Activated CD8-positive, alpha-beta T cell treated with anti-CD3 and anti-CD28 coated beads, Interleukin-2, amount 10 ng/mL, durations not matched to agents 7 days and 5 days (primary cell): ENCODE measurements at places on chromosomes 12 and 14. TPM values are rescaled to one million over a fixed set of nuclear protein-coding genes. Genes with fewer than 3 reads are reported as not detected.

DNA sequence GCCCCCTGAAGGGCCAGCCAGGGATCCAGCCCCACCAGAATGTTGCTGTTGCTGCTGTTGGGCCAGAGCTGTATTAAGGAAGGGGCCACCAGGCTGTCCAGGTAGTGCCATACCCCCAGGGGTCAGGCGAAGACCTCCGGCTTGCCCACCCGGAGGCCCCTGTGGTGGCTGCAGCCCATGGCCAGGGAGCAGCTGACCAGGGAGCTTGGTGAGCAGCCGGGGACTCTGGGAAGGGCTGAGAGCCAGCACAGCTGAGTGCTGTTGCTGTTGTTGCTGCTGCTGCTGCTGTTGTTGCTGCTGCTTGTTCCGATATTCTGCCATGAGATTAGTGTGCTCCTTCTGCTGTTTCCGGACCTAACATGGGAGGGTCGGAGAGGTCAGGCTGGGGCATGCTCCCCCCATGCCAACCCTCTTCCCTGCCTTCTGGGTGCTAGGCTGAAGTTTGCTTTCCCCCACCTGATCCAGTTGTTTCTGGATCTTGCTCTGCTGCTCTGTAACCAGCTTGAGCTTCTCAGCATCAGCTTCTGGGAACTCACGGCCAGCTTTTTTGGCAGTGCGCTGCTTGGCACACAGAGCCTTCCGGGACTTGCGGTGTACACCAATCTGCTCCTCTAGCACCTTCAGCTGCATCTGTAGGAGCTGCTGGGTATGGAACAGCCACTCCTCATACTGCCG is 15.2 kb upstream of the PRKAG1 start:
- DNase-seq: no peak

DNA sequence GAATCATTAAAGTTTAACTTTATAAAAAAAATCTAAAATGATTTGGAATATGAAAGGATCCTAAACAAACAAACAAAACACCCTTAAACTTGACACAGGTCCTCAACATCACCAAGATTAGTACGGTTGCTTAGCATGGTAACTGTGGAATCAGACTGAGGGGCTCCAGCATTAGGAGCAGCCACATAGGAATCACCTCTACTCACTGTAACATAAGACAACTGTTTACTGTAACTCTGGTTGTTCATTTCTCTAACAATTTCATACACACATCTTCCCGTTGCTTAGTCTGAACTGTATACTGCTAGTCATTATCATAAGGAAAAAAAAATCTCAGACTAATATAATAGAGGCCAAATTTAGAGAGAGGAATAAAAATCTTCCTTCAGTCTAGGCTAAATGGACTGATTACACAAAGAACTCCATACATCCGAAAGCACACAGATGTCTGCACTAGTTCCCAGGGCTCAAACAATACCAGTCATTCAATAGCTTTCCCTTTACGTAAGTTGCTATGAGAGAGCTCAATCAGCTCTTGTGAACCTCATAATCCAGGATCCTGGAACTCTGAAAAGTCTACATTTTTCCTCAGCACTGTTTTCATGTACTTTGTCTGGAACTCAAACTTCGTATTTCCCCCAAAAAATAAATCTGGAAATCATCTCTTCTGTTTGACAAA is 26.0 kb downstream of the LRP6 start:
- no peak for DNase-seq

TAMALIN gene
- 12.5 TPM for total RNA-seq

CSAD gene
- 15.7 TPM for total RNA-seq

DNA sequence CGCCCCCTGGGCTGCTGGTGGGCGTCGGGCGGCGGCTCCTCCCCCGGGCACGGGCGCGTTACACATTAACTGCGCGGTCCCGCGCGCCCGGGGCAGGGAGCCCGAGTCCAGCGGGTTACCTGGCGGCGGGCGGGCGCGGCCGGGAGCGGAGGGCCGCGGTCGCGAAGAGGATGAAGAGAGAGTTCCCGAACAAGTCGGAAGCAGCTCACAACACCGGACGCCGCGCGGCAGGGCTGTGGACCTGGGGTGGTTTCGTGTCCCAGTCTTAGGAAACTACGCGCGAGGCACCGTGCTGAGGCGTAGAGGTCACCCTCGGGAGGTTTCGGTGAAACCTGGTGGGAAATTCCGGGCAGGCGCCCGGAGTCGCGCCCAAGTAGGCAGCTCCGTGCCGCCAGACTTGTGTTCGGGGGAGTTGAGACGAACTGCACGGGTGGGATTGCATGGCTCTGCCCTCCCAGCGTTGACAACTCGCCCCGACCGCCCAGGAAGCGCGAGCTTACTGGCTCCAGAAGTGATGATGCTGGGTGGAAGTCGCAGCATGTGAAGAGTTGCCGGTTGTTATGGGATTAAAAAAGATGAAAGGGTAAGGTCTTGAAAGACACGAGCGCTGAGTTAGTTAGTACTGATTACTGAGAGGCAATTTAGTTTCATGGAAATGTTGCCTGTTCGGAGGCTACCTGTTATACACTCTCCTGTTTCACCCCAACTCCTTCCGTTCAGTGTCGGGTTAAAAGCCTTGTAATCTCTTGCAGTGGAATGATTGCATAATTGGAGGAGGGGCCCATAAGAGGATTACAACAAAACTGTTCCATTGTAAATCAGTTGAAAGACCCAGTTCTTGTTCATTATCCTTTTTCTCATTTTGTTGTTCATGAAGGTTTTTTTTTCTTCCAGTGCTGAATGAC is 879 bp downstream of the RAB3IP start:
- DNase-seq: peak; percentile 74

DNA sequence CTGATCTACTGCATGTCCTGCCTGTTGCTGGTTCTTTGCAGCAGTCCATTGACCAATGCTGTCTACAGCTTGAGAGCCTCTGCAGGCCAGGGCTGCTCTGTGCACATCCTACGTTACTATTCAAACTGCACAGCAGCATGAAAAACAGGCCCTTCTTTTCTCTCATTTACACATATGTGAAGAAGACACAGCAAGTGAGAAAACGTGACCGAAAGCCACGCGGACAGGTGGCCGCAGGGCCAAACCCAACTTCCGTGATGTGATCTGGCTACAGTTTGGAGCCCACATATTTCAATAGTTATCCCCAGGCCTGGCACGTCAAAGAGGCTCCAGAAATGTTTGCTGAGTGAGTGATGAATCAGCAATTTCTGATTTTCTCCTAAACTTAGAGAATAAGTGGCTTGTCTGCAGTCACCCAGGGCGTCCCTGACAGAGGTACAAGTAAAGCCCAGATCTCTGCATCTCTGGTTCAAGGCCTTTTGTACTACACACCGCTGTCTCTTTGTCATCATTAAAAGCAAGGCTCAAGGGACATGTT is 17.9 kb upstream of the TCL1B start:
- no peak for DNase-seq

DNA sequence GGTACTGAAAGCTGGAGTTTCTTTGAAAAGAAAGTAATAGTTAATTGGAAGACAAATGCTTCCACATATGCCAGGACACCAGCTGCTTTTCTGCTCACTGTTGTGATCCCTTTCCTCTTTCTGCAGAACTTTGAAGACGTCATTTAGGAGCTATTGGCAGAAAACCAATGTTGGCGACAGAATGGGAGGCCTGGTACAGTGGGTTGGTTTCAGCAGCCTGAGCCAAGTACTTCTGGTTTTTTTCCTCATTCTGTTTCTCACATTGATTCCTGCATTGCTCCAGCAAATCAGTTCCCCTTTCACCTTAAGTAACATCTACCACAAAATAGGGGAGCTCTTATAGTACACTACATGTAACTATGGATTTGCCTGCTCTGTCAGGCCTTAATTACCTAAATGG is 96.9 kb downstream of the FIGNL2 start:
- no peak for DNase-seq

- DNase-seq: no peak
Measured at GRCh38 chr14:101834397-101834796, 72.9 kb downstream of the PPP2R5C start.

RNASE3 gene
- total RNA-seq: not detected

PSMA6 gene
- 269 TPM for total RNA-seq

GRCh38 chr12:102010265-102010994 is 51.4 kb downstream of the WASHC3 start:
- no peak for DNase-seq

DNA sequence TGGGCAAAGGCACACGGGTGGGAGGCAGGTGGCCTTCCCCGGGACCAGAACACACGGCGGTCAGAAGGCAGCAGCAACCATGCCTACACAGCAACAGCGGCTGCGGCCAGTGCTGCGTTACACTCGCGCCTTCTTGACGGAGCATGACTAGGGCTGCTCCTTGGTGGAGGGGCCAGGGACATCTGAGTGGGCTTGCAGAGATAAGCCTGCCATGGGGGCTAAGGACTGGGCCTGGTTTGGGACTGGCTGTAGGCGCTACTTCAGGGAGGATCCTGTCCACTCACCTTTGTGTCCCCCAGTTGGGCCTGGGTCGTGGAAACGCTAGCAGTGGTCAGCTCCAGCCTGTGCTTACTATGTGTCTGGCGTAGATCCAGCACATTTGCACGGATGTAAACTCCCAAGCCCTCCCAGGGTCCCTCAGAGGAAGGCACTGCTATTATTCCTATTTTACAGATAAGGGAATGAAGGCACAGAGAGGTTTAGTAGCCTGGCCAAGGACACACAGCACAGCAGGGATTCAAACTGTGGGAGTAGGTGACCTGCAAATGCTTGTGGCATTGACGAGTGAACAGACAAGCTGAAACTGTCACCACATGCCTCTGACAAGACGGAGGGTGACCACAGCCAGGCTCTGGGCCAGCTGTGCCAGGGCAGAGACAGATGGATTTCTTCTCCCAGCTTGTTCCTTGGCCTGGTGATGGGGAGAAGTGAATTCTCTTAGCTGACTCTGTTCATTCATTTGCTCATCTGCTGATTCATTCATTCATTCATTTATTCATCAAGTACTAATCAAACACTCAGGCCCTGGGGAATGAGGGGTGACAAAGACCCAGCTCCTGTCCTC is 31.9 kb upstream of the DLK1 start:
- no peak for DNase-seq

HOXC5 gene
- not detected for total RNA-seq

LGALS3 gene
- total RNA-seq: 31.5 TPM

- peak; percentile 33 for DNase-seq
Measured at GRCh38 chr14:91009501-91010152, 50.8 kb downstream of the RPS6KA5 start.

GRCh38 chr12:34400411-34400881 is 378.1 kb downstream of the ALG10 start:
- DNase-seq: no peak

- no peak for DNase-seq
Measured at GRCh38 chr12:25458047-25458552, 95.0 kb downstream of the LMNTD1 start.

DNA sequence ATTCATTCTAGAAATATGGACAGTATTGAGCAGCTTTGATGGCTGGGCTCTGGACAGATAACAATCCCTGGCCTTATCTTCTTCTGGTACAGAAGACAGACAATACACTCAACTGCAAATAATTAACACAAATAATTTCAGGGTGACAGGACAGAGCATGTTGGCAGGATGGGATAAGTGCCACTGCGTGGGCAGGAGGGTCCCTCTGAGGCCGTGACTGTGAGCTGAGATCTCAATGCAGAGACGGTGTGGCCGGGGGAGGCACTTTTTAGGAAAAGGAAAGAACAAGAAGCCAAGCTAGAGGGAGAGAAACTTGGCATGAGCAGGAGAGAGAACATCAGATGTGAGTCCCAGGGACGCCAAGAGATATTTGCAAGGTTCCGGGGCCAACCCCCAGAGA is 8.1 kb downstream of the SYNE3 start:
- DNase-seq: no peak

OASL gene
- total RNA-seq: 33.5 TPM

GRCh38 chr14:74596741-74597450 is 15.1 kb downstream of the LTBP2 start:
- no peak for DNase-seq

- DNase-seq: no peak
Measured at GRCh38 chr14:68364792-68365192, 428.1 kb downstream of the ZFP36L1 start.

CCDC196 gene
- not detected for total RNA-seq

DNA sequence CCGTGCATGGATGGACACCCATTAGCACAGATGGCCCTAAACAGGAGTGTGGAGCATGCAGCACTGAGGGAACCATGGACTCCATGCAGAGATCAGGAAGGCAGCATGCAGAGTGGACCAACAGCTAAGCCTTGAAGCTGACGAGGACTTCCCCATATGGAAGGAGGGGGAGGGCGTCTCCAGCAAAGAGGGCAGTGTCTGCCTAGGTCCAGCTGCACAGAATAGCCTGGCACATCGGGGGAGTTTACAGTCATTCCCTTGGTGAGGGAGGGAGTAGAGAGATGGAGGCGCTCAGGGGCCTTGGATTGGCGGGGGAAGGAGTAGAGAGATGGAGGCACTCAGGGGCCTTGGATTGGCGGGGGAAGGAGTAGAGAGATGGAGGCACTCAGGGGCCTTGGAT is 64.5 kb downstream of the ANKRD9 start:
- no peak for DNase-seq

BCL11B gene
- total RNA-seq: 70.6 TPM

DNA sequence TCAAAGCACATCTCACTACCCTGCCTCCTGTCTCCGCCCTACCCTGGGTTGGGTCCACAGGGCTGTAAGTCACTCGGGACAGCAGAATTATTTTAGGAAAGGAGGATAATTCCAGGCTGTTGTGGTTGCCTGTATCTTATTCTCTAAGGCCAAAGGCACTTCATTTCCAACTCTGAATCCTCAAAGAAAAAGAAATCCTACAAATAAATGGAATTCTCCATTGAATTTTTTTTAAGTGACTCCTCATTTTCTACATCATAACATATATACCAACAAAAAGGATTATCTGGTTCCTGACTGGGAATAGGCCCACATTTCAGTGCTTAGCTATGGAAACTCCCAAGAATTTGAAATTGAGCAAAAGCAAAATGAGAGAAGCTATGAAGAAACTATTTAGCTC is 186.4 kb downstream of the ITPR2 start:
- DNase-seq: no peak

GRCh38 chr12:78753058-78753457 is 111.5 kb upstream of the SYT1 start:
- no peak for DNase-seq

SIX1 gene
- total RNA-seq: not detected

PTGER2 gene
- total RNA-seq: 119 TPM

CCDC177 gene
- total RNA-seq: not detected

- no peak for DNase-seq
Measured at GRCh38 chr12:75783093-75783877, 248.3 kb downstream of the PHLDA1 start.

KRT74 gene
- not detected for total RNA-seq

AVPR1A gene
- total RNA-seq: not detected

- DNase-seq: peak; percentile 49
Measured at GRCh38 chr12:121791671-121792551, 1.6 kb downstream of the RHOF start.

GALNT16 gene
- not detected for total RNA-seq

NTF3 gene
- not detected for total RNA-seq
